ENCODE measurements at places on chromosomes 7 and 10.

DNA sequence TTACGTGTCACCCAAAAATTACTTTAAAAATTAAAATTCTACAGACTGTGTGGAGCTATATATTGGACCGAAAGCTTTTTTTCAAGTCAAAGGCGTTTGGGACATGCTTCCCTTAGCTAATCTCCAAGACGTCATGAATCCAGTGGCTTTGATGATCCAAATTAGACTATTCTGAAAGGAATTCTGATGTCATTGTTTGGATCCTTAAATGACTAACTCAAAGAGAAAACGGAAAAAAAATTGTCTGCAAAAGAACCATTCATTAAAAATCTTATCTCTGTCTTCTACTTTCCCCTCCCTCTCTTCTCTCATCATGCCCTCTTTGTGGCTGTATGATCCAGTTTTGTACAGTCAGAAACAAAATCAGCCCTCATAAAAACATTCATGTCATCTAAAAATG, 161.8 kb downstream of the ETV1 start:
- no peak for DNase-seq

DNA sequence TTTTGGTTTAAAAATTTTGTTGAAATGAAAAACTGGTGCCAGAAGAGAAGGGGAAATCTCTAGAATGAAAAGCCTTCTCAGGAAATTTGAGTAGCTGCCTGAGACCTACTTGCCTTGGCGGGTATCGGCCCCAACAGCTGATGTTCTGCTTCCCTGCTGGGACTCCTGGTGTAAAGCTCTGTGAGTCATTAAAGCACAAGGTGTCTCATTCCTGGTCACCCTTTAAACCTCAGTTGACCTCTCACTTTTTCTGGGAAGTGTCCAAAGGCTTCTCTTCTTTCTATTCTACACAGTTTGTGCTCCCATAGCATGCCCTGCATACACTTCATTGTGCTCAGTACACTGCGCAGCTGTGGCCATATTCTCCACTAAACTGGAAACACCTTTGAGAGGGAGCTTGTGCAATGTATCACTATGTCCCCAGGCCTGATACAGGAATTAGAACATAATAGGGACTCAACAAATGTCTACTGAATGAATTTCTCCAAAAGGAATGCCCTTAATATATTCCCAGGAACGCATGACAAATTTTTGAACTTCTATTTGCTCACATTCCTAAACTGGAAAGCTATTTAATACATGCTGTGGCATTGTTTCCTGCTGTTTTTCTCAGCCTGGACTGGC, 303.9 kb downstream of the SDHAF3 start:
- no peak for DNase-seq

- DNase-seq = no peak
Measured at GRCh38 chr10:80964955-80965614, 427.4 kb downstream of the SH2D4B start.

- DNase-seq = no peak
Measured at GRCh38 chr7:151776446-151776845, 100.5 kb downstream of the PRKAG2 start.

DNA sequence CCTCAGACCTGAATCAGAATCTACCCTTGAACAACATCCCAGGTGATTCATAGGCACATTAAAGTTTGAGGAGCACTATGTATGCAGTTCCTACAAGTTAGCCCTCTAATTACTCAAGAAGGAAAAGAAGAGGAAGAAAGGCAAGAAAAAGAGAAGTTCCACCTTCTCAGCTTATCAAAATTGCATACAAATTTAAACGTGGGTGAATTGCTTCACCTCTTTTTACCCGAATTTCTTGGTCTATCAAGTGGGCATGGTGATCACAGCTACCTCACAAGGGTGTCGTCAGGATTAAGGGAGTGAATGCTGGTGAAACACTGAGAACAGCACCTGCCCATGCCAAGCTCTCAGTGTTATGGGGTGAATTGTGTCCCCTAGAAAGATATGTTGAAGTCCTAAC, 43.8 kb upstream of the PAPSS2 start:
- no peak for DNase-seq

DNA sequence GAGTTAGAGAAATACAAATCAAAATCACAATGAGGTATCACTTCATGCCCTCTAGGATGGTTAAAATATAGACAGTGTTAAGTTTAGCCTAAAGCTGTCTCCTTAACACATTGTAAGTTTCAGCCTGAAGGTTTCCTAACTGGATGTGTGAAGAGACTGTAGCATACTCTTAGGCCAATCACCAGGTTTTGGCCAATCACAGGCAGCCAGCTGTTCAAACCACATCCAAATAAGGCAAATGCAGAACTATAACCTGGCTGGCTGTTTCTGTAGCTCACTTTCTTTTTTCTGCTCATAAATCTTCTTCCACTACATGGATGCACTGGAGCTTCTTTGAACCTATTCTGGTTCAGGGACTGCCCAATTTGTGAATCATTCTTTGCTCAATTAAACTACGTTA, 19.7 kb downstream of the ESYT2 start:
- no peak for DNase-seq

DNA sequence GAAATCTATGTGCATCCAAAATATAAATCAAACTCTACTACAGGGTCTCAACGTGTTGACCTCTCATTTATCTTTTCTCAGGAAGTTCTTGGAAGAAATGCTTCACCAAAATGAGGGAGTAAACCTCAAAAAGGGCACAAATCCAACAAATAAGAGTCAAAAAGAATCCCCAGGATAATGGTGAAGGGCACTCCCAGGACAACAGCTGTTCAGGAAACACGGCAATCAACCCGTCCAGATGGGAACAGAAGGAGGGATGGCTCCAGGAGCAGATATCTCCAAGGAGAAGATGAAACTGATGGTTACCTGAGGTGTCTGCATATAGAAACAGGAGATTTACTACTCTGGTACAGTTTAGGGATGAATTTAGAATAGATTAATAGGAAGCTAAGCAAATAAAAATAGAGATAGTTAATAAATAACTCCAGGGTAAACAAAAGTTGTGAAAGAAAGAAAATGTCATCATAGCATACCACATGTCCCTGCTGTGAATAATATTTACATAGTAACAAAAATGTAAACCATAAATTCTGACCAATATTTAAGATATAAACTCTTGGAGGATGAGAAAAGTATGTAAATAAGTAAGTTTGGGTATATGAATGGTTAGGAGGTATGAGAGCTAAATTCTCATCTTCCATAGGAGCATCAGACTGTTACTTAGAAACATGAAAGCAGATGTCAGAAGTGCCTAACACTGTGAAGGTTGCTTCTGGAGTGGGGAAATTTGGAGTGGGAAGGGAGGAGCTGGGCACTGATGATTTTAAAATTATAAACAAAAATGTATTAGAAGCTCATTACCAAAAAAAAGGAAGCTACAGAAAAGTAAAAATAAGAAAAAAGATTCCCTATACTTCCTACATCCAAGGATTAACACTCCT, 237.5 kb upstream of the HPS1 start:
- no peak for DNase-seq

GRCh38 chr7:112495156-112495788, 14.5 kb downstream of the LSMEM1 start:
- DNase-seq = no peak
